ENCODE measurements at places on chromosomes 2 and 18.

DNA sequence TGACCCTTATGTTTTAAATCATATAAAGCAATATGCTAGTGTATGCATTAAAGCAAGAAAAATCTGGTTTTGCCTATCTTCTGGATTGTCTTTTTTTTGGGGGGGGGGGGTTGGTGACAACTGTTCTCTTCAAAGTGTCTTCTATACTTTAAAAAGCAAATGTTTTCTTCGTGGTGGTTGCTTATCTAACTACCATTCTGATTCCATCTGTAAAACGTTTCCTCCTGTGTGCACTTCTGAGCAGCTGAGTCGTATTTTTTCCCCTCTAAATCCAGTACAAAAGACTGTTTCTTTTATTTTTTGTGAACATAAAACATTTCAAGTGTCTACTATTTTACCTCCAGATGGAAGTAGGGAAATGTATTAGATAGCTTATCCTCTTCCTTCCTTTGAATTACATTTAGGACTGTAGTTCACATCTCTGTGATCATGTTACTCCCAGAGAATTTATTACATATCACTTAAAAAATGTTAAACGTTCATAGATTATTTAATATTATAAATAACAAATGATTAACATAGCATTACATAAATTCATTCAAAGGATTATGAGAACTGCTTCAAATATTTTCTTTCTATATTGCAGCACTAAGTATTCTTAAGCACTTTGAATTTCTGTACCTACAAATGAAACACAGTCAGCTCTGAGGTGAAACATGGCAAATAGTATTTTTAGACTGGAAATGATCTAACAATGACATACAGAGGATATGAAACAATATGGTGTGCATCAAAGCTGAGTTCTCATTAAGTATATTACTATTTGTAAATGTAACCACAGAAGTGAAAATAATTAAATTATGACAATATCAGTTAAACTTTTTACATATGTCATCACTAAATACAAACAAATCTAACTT, 56.4 kb downstream of the SCN3A start:
- DNase-seq, result no peak

DNA sequence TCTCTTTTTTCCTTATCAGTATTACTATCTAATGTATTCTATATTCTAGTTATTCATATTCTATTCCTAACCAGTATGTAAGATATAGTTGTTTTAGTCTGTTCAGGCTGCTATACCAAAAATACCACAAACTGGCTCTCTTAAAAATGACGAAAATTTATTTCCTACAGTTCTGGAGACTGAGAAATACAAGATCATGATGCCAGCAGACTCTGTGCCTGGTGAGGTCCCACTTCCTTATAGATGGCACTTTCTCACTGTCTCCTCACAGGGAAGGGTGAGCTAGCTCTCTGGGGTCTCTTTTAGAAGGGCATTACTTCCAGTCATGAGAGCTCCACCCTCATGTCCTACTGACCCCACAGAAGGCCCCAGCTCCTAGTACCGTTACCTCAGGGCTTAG, 4.8 kb upstream of the ARHGAP15 start:
- no peak for DNase-seq

DNA sequence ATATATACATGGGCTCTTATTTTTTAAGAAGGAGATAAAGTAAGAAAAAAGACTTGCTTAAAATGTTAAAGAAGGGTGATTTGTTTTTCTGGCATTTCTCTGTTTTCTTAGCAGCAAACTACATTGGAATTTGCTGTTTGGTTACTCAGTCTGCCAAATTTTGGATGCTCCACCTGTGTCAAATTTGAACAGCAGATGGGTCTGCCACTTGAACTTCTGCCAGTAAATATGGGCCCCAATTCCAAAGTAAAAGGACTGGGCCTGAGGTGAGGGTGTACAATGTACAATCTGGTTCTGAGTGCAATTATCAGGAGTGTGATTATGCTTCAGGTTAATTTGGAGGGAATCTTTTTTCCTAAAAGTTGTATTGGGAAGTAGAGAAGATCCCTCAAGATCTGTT, 794.5 kb downstream of the DSC3 start:
- no peak for DNase-seq

GRCh38 chr2:96537066-96537733, 648 bp downstream of the ARID5A start:
- DNase-seq, result peak; percentile 81

DNA sequence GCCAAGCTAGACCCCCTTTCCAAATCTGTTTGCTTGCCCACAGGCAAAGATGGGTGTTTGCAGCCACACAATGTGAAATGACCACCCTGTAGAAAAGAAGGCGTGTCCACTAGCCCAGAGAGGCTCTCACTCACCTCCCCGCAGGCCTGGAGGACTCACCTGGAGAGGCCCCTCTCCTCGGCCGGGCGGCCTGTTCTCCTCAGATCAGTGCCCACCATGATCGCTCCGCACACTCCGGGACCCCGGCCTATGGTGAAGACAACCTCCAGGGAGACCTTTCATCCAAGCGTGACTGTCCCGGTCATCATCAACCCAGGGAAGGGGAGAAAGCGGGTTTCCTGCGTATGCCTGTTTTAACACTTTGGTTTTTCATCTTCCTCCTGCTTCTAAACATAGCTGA, 328.7 kb upstream of the SALL3 start:
- no peak for DNase-seq

DNA sequence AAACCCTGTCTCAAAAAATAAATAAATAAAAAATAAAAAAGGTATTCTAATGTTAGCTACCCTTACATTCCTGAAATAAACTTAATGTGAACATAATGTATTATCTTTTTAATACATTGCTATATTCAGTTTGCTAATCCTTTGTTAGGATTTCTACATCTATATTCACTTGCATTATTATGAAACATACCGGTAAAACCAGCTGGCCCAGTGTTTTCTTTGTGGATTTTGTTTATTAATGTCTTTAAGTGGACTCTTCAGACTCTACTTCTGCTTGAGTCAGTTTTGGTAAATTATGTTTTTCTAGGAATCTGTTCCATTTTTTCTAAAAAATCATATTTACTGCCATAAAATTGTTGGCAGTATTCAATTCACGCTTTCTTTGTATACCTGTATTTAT, 34.5 kb downstream of the PTPN2 start:
- DNase-seq, result no peak

DNA sequence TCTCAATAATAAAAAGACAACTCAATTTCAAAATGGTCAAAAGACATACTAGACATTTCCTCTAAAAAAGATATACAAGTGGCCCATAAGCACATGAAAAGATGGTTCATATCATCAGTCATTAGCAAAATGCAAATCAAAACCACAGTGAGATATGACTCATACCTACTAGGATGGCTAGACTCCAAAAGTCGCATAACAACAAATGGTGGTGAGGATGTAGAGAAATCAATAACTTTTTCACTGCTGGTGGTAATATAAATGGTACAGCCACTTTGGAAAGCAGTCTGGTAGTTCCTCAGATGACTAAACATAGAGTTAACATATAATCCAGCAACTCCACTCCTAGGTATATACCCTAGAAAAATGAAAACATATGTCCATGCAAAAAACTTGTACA, 242.3 kb upstream of the NOL4 start:
- DNase-seq, result no peak

DNA sequence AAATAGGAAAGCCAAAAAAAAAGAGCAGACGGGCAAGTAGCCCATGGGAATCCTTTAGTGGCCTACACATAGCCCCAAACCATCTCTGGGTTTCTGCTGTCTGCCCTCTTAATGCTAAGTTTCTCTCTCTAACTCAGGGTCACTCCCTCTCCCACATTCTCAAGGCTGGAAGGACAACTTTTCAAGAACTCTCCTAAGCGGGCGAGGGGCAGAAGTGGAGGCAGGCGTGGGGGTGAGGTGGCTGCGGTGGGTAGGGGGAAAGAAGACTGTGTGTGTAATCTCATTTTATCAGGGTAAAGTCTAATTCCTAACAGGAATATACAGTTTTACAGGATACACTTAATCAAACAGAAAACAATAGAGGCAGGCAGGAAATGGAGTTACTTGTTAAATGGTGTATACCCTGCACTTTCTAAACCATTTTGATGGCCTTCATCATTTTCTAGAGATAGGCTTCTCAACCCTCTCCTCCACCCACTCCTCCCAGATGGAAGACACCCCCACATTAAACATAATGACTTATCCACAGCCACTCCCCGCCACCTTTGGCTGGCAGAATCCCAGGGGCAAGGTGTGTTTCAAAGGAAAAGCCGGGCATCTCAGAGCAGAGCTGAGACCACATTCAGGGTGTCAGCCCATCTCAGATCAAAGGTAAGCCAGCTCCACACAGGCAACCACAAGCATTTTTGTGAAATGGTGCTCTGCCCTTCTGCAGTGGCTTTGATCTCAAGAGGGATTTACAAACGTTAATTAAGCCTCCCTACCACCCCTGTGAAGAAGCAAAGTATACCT, 6.8 kb downstream of the SMAD7 start:
- no peak for DNase-seq

DNA sequence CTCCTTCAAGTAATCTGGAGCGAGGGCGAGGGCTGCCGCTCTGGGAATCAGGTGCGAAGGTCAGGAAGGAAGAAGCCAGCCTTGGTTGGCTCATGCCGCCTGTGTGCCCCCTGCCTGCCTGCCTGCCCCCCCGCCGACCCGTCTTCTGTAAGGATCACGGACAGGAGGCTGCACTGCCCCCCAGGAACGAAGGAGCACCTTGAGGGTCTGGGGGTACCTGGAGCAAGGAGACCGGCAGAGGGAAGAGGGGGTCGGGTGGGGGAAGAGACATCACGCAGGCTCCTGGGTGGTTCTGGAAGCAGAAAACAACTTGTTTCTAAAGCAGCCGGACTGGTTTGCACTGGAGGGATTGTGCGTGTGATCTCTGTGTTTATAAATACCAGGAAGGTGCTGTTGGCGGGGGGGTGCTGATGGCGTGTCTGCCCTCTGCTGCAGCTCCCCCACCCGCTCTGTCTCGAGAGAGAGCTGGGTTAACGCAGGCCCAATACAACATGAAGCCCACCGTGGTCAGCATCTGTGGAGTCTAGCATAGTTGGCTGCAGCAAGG, 1.7 kb downstream of the FOSL2 start:
- peak; percentile 75 for DNase-seq

- DNase-seq, result peak; percentile 81
These were observed 325.6 kb upstream of the VRK2 start for GRCh38 chr2:57720728-57721627.

- DNase-seq, result no peak
These were observed 635.7 kb upstream of the NRXN1 start for GRCh38 chr2:51667679-51668078.

DNA sequence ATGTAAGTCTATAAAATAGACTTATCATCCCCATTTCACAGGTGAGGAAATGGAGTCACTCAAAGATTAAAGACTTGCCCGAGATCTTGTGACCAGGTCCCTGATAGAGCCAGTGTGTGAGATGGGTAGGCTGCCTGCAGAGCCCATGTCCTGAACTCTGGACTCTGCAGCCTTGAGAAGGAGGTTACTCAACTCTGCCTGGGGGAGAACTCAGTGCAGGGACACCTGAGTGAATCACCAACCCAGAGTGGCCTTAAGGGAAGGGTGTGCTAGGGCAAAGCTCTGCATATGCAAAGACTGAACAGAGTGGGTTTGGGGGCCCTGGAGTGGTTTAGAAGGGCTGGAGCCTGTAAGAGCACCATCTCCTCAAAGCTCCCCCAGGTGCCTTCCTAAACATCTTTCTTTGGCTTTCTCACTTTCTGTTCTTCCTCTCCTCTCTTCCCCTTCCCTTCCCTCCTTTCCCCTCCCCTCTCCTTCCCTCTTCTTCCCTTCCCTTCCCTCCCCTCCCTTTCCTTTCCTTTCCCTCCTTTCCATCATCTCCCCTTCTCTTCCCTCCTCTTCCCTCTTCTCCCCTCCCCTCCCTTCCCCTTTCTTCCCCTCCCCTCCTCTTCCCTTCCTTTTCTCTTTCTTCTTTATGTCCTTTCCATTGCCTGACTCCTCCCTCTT, 67.6 kb downstream of the CELF4 start:
- DNase-seq, result no peak

GRCh38 chr18:79577451-79578395, 101.9 kb upstream of the CTDP1 start:
- peak; percentile 19 for DNase-seq

DNA sequence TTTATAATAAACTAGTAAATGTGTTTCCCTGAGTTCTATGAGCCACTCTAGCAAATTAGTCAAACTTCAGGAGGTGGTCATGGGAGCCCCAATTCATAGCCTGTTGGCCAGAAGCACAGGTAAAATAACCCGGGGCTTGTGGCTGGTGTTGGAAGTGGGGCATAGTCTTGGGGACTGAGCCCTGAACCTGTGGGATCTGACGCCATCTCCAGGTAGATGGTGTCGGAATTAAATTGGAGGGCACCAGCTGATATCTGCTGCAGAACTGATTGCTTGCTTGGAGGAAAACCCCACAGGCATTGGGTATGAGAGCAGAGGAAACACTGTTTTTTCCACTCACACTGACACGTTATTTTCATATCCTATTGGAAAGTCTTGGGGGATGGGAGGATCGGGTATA, 14.1 kb downstream of the NMS start:
- no peak for DNase-seq

GRCh38 chr2:19835781-19836281, 66.0 kb downstream of the TTC32 start:
- no peak for DNase-seq

DNA sequence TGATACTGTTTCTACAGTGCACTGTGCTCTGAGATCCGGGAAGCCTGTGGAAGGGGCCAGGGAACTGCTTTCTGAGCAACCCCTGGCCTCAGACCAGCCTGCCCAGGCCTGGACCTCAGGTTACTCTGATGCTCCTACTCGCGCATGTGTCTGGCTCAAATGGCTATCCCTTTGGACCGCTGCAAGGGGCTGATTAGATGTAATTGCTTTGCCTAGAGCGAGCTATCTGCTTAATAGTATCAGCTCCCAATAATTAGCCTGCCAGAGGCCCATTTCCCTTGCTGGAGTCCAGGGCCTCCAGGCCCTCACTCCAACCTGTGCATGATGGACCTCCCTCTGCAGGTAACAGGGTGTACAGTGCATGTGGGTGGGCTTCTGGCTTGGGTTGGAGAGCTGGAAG, 7.2 kb upstream of the KCNK3 start:
- no peak for DNase-seq

- no peak for DNase-seq
These were observed 25.4 kb downstream of the FAM98A start for GRCh38 chr2:33573657-33574056.

DNA sequence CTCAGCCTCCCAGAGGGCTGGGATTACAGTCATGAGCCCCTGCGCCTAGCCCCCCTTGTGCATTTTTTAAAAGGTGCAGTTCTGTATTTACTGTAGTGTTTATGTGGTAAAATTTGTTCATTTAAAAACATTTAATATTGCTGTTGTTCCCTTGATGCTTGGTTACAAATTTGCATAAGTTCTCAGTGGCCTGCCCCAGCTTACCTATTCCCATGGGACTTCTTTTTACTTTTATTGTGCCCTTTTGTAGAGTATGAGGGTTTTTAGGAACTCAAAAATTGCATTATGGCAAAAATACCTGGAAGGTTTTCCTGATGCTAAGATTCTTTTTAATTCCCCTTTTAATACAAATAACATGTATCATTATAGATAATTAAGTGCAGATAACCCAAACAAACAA, 63.0 kb downstream of the DGKD start:
- DNase-seq, result no peak

DNA sequence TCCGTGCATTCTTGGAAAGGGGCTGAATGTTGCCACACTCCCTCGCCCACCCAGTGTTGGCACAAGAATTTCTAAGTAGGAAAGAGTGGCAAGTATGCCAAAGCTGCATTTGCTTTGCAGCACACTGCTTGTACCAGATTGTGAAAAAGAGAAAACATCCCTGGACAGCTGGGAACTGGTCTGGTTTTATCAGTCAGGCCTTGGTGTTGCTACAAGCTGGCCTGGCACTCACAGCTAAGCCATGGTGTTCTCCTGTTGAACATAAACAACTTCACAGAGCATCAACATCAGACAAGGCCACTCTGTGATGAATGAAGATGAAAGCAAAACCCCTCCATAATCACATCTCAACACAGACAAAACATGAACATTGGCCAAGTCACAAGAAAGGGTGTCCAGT, 4.2 kb upstream of the TRABD2A start:
- no peak for DNase-seq
